ENCODE measurements at places on chromosomes 5 and 9.
A peak's percentile ranks its signal among the peaks of the same experiment; 100 is the strongest.

- H3K4me3 ChIP-seq: no peak overlapping the region
- no peaks in the 10 kb centered on the region for H3K4me1 ChIP-seq
- no peaks in the 10 kb centered on the region for H3K27me3 ChIP-seq
- no peak overlapping the region for H3K27ac ChIP-seq
- no peak for DNase-seq
These were observed 28.8 kb downstream of the C5orf15 start for GRCh38 chr5:133939668-133940067.

DNA sequence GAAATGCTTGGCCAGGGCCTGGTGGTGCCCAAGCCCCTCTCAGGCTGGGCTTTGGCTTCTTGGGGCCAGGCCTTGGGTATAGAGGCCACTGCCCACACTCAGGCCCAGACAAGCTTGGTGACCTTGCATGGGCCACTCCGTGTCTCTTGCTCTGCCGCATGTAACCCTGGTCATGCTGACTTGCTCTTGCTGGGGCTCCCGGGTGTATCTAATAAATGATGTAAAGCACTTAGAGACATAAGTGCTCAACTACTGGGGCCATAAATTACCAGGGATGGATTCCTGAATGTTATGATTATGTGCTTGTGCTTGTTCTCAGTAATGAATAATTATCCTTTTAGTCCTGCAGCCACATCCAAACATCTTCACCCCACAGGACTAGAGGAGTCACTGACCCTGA, 54.0 kb downstream of the C5orf15 start:
- DNase-seq: no peak
- H3K4me3 ChIP-seq: no peak overlapping the region
- H3K4me1 ChIP-seq: no peaks in the 10 kb centered on the region
- H3K27me3 ChIP-seq: no peaks in the 10 kb centered on the region
- H3K27ac ChIP-seq: no peak overlapping the region

GRCh38 chr9:134391319-134392231, 65.3 kb downstream of the RXRA start:
- H3K27me3 ChIP-seq: no peaks in the 10 kb centered on the region
- no peak overlapping the region for H3K4me3 ChIP-seq
- no peaks in the 10 kb centered on the region for H3K4me1 ChIP-seq
- H3K36me3 ChIP-seq: no peaks in the 10 kb centered on the region
- H3K27ac ChIP-seq: no peak overlapping the region

DNA sequence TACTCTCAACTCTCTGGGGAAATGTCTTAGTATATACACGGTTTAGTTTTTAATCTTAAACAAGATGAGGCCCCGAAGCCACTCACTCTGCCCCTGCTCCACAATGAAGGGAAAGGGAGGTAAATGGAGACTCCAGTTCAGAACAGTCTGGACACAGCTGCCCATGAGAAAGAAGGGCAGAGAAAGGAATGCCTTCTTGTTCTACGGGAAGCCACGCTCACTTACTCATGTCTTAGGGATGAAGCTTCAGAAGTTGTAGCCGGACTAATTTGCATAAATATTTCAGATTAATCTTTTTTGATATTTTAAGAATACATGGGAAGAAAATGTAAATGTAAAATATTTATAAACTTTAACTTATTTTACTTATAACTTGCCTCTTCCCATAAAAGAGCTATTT, 94.0 kb downstream of the COL23A1 start:
- no peak for DNase-seq
- H3K36me3 ChIP-seq: no peaks in the 10 kb centered on the region
- H3K4me1 ChIP-seq: no peaks in the 10 kb centered on the region
- H3K27me3 ChIP-seq: no peaks in the 10 kb centered on the region

DNA sequence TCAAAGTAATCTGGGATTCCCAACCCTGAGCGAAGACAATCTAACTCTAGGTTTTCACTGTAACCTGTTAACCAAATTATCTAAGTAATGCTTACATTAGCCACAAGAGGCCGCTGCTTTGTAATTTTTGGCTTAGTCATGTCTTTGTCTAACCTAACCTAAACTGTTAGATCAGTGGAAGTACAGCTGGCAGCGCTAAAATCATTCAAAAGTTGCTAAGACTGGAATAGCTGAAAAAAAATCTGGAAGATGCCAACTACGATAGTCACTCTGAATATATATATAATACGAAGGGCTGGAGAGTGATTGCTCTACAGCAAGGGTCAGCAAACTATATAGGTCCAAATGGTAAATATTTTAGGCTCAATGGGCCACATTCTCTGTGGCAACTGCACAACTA, 60.2 kb downstream of the FBXO38 start:
- H3K4me3 ChIP-seq: no peak overlapping the region
- no peak overlapping the region for H3K27ac ChIP-seq
- no peaks in the 10 kb centered on the region for H3K27me3 ChIP-seq

GRCh38 chr5:93736284-93736683, 5.1 kb downstream of the POU5F2 start:
- no peaks in the 10 kb centered on the region for H3K36me3 ChIP-seq
- H3K4me3 ChIP-seq: no peak overlapping the region
- H3K4me1 ChIP-seq: no peaks in the 10 kb centered on the region
- no peaks in the 10 kb centered on the region for H3K27me3 ChIP-seq
- no peak overlapping the region for H3K27ac ChIP-seq
- DNase-seq: no peak

- H3K4me3 ChIP-seq: peak overlapping the region; percentile 91
- peaks cover 9% of the 10 kb centered on the region for H3K4me1 ChIP-seq
- H3K36me3 ChIP-seq: peaks cover 20% of the 10 kb centered on the region
- no peaks in the 10 kb centered on the region for H3K27me3 ChIP-seq
These were observed 5.5 kb upstream of the SET start for GRCh38 chr9:128683340-128684064.
